ENCODE measurements at places on chromosomes 4 and X.

DNA sequence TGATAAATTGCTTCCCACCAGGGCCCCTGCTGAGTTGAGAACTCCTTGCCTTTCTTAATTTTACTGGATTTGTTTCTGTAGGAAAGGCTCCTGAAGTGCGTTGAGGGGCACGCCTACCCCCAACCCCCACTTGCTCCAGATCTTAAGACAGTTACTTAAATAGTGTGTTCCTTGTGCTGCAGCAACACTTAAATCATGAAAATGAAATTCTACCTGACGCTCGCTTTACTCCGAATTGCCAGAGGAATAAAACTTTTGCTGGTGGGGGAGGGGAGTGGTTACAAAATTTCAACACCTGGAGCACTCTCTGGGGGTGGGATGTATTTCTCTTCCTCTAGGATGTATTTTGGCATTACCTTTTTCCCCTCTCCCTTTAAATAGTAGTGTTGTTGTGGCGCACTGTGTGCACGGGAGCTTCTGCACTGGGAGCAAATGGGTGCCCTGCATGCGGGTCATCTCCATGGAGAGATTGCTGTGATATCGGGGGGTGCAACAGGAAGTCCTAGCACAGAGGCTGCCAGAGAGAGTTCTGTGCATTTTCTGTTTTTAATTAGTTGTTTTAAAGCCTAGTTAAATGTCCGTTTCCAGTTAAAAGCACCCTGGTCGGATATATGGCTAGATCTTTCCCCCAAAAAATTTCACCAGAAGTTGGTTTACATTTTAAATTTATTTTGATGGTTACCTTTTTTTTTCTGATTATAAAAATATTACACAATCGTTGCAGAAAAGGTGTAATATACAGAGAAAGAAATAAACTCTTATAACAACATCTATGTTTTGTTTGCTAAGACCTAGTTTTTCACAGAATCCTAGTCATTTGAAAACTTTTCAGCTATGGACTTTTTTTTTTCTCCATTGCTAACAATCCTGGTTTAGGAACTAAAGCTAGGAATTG is 207.7 kb downstream of the SOWAHB start:
- DNase-seq, result no peak

GRCh38 chr4:140213749-140214148 is 59.8 kb upstream of the MAML3 start:
- DNase-seq, result no peak

DNA sequence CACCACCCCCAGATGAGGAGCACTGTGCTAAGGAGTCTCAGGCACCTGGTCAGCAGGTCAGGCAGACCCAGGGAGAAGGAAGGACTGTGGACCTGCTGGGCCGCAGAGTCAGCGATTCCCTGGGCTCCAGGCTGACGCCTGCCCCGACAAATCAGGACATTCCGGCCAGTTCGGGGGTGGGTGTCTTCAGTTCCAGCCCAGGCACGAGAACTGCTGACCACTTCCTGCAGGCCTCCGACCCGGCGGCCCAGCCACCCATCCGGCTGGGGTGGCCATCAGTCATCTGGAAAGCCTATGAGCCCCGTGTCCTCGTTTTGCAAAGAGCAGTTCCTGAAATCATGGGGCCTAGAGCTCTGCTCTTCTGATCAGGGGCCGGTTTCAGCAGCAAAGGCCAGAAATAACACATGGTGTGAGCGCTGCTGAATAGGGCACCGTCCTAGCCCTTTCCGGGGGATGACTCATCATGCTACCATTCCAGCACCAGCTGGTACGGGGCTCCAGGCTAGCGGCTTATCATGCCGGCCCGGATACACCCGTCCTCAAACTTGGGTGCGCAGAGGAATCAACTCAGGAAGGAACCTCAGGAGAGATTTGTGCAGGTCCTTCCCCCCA is 7.8 kb upstream of the SH3TC1 start:
- DNase-seq, result no peak

DNA sequence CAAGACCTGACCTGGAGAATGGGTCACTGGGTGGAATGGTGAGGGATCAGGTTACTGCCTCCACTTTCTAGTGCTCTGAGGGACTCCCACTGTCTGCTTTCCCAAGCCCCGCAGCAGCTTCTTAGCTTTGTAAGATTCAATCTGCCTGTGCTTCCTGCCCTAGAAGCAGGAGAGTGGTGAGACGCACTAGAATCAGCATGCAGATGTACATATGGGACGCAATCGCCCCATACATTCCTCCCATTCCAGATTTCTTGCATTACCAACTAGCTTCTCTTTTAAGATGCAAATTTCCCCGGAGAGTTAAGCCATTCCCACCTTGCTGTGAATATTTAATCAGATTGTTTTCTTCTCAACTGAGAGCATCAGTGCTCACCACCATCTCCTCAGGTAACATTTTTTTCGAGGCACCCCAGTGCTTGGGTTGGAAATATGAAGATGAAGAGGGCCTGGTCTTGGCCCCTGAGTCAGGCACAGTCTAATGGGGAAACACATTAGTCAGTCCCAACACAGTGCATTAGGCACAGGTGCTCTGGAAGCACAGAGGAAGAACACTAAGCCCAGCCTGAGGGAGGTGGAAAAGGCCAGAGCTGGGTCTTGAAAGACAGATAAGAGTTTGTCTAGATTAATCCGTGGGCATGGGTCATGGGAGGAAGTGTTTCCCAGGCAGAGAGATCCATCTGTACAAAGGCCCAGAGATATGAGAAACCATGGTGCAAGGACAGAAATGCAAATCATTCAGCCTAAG is 66.7 kb upstream of the PRPS1 start:
- DNase-seq, result no peak

DNA sequence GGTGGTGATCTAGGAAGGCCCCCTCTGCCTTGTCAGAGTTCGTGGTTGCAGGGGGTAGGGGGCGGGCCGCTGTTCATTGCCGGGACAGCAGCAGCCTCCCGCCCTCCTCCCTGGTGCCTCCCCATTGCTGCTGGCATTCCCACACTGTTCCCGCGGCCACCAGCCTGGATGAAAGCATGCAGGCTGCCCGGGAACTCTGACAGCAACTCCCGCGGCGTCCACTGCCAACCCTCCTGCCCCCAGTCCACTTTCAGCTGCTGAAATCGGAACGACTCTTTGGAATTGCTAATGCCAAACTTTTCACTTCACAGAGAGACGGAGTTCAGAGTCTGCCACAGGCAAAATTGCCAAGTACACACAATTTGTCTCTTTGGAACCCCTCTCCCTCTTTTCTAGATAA is 121.9 kb downstream of the BEND2 start:
- DNase-seq, result no peak

DNA sequence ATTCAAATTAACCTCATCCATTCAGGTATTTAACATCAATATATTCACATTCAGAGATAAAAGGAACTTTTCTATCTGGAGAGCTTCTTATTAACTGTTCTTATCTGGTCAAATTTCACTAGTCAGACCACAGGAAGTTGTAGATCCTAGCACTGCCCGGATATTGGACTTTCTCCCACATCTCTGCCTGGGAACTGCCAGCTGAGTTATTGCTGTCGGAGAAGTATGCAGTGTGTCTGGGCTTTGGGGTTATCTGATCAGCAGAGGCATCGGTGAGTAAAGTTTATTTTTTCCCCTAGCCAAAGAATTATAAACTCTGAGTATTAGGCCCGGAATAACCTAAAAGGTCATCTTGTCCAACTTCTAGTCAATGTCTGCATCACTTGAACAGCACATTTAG is 45.1 kb downstream of the OR13H1 start:
- no peak for DNase-seq

DNA sequence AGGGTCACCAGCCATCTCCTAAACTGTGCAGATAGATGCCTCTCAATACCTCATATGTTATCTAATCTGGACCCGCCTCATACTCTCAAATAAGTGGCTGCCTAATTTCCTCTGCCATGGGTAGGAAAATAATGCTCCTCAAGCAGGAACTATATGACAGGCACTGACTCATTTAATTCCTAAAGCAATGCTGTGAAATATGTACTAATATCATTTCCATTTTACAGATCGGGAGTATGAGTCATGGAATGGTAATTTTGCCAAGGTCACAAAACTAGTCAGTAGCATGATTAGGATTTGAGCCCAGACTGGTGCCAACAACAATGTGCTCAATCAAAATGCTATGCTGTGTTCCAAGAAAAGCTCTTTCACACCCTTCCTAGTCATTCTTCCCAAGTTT is 3.0 kb upstream of the NXT2 start:
- DNase-seq, result no peak

- no peak for DNase-seq
These were observed 557 bp upstream of the ARHGEF6 start for GRCh38 chrX:136781180-136781797.

GRCh38 chr4:175731506-175731905 is 80.6 kb downstream of the GPM6A start:
- no peak for DNase-seq

DNA sequence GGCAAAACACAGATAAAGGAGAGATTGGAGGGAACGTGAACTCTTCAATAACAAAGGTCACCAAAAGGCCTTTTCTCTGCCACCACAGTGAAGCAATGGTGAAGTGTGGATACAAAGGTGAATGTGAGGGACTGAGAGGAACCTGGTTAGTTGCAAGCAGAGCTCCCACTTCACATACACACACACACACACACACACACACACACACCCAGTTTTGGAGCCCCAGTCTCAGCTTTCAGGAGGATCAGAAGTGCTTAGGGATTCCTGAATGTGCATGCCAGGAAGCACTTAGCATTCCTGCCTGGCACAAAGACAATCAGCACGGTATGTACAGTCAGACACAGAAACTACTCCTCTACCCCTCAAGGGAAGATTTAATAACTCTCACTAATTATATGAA is 71.5 kb downstream of the ARHGEF9 start:
- DNase-seq, result no peak

DNA sequence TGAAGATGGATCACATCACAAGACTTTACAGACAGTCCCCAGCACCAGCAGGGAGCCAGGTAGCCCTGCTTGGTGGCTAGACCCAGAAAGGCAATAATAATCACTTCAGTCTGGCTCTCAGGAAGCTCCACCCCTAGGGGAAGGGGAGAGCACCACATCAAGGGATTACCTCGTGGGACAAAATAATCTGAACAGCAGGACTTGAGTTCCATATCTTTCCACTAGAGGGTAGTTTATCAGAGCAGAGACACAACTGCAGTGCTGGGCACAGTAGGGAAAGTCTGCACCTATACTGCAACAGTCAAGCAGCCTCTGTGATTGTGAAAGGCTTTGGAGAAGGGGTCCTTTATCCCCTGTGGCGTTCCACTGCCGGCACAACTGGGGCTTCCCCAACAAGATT is 547.0 kb upstream of the POU3F4 start:
- no peak for DNase-seq

DNA sequence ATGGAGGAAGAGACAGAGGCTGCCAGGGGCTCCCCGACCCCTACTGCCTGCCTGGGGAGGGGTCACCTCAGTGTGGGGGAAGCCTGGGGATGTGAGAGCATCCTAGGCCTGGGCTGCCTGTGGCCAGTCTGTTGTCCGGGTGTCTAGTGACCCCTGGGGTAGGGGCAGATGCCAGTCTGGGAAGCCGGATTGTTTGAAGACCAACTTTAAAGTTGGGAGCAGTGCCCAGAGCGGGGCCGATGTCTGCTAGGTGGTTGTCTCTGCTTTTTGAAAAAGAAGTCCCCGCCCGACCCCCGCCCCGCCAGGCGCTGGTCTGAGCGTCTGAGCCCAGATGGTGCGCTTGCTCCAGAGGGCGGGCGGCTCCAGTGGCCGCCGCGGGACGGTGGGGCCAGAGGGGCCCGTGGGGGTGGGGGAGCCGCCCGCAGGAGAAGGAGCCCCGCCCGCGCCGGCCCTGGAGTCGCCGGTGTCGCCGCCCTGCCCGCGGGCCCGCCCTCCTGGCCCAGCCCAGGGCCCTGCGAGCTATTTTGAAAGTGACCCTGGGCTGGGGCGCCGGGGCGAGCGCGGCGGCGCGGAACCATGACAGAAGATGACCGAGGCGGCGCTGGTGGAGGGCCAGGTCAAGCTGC is at the start of gene DOK7:
DOK7 (plus strand) TSS at position 517 of the 626 bp plus-strand sequence; CDS start at position 587, 70 bp downstream.
- no peak for DNase-seq

GRCh38 chrX:146154191-146154590 is 336.6 kb downstream of the SLITRK2 start:
- DNase-seq, result no peak

- DNase-seq, result no peak
These were observed 11.8 kb upstream of the RTL5 start for GRCh38 chrX:72143609-72143907.

DNA sequence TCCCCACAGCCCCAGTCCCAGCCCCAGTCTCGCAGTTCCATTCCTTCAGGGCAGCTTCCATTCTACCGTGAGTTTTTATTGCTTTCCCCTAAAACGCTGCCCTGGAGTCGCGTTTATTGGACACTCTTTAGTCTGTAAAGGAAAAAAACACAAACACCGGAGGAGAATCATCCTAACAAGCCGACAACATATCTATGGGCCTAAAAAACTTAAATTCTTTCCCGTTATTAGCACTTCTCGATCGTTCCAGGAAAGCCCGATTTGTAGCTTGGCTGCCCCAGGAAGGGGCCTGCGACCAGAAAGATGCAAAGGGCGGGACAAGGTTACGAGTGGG is 178.5 kb downstream of the CBR4 start:
- no peak for DNase-seq

DNA sequence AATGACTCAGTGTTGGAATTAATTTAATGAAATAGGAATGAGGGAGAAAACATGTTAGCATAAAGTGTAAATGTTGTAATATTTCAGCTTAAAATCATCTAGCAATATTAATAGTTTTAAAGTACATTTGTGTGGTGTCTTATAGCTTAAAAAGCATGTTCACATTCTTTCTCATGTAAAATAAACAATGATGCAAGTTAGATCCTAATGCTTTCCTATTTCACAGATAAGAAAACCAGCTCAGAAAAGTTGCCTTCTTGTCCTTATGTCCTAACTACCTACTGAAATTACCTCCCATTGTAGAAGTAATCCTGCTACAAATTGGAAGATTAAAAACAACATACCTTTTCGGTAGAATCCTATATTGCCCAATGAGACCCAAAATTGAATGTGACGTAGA is 40.9 kb upstream of the PRDM8 start:
- no peak for DNase-seq

- DNase-seq, result no peak
These were observed 267.2 kb downstream of the FBXO8 start for GRCh38 chr4:174016251-174016650.

DNA sequence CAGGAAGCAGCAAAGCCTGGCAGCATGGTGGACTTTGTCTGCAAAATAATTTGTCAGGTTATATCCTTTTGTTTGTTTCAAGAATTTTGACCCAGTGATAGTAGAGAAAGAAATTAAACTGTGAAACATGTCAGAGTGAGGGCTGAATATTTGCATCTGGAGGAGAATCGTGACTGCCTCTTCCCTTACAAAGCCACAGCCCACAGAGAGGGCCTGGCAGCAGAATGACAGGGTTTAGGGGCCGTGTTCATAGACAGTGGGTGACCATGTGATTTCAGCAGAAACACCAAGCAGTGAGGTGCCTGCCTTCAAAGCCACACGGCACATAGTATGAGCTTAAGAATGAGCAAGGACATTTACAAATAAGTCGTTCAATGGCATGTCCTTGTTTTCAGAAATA is 24.4 kb upstream of the PLAC8 start:
- DNase-seq, result no peak

DNA sequence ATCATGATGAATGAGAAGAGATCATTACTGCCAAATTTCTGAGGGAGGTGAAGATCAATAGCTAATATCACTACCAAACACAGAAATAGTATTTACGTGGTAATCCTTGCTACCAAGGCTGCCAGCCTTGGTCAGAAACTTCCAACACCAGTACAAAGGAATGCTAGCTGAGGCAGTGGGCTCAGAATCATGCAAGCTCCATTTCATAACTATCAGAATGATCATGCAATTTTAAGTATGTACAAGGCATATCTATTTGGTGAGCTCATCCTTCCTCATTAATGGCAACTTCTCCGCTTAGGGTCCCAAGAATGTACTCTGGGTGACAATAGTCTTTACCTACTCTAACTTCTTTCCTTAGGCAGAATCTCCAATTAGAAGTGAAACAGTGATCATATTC is 135.0 kb downstream of the GPC3 start:
- no peak for DNase-seq

All from stimulated activated CD8-positive, alpha-beta memory T cell treated with anti-CD3 and anti-CD28 coated beads, Interleukin-7, amount 100 ng/mL, for 1 hour (primary cell).